ENCODE measurements at places on chromosomes 2 and 18.

GRCh38 chr2:42138163-42139015, 30.8 kb upstream of the EML4 start:
- DNase-seq = no peak

DNA sequence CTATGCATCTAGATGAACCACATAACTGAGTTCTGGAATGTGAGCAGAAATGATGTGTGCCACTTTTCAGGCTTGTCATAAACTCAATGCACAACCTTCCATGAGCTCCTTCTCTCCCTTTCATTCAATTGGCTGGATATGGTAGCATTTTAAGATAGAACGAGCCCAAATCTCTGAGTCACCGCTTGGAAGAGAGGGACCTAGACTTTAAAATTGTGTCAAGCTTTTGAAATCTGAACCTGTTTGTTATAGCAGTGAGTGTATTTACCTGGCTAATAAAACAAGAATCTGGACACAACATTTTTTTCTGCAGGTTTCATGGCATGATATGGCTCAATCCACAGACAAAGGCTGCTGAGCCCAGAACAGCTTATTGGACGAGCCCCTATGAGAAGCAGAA, 297.8 kb upstream of the SPRED2 start:
- no peak for DNase-seq

DNA sequence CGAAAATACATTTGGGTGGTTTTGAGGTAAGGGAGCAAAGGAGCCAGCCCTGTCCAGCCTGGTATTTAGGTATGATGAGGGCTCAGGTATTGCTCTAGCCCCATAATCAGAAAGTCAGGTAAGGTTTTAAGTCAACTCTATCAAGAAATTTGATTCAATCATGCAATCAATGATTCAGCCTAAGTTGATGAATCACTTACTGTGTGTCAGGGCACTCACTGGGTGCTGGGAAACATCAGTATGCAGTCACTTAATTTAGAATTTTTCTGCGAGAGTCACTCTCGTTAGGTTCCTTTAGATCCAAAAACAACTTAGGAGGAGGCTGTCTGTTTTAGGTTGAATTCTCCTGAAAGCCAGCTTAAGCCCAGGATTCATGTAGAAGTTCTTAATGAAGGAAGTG, 17.7 kb upstream of the SERPINB2 start:
- DNase-seq = no peak

DNA sequence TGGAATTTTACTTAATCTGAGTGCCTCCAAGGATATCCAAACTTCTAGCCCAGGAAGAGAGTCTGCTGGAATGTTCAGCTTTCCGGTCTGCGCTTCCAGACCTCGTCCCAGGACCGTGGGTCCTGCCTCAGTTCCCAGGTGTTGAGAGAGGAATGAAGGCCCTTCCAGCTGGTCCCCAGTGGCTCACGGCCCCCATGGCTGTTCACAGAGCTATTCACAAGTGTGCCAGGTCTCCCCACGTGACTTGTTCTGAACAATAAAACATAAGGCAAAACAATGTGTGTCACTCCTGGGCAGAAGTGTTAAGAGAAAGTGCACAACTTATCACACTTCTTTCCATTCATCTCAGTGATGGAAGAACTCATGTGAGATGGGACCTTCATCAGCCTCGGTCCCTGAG, 20.1 kb upstream of the TEX51 start:
- DNase-seq = no peak

DNA sequence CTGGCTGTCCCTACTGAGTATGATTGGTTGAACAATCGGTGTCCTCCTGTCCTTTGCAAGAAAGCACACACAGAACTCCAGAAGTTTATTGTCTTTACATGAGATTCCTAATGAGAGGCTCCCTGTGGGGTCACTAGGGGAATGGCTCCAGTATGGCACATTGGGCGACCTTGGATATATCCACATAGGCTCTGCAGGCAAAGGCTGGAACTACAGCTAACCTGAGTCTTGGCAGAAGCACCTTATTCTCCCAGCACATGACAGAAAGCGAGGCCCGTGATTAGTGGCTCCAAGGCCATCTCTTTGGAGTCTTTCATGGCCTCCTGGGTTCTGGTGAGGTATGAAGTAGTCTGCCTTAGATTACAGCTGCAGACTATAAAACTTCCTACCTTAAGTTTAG, 49.0 kb downstream of the ZDBF2 start:
- DNase-seq = no peak

DNA sequence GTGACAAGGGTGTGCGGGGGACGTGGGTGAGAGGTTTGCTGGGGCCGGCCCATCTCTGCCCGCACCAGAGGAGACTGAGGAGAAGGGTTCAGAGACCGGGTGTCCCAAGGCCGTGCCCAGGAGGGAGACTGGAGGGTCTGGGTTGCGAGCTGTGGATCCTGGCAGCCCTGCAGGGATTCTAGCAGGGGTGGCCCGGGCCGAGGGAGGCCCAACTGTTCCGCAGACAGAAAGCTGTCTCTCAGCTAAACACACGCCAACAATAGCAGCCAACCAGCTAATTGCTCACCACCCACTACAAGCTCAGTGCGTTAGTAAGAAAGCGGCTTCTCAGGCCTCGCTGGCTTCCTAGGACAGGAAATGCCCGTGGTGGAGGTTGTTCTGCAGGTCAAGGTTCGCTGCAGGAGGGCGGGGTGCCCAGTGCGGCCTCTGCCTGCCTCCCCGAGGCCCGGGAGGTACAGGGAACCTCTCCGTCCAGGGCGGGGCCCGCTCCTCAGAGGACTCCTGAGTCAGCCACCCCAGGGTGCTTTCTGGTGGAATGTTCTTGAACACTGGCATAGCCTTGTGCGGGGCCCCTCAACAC, 282.0 kb upstream of the PXDN start:
- DNase-seq = no peak

- no peak for DNase-seq
Observed at GRCh38 chr18:21991081-21991534, 178.3 kb upstream of the GATA6 start.

- DNase-seq = no peak
Observed at GRCh38 chr2:241563031-241563507, 4.5 kb downstream of the BOK start.

DNA sequence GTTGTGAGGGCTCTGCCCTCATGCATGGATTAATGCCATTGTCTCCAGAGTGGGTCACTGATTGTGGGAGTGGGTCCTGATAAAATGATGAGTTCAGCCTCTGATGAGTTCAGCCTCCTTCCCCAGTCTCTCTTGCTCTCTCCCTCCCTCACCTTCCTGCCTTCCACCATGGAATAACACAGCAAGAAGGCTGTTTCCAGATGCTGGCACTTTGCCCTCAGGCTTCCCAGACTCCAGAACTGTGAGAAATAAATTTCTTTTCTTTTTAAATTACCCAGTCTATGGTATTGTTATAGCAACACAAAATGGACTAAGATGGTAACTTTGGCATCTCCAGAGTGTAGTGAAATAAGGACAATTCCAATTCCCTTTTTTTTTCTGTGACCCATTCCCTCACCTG, 47.1 kb upstream of the MAP4K3 start:
- DNase-seq = no peak

- no peak for DNase-seq
Observed at GRCh38 chr2:37652199-37652640, 19.2 kb downstream of the CDC42EP3 start.

DNA sequence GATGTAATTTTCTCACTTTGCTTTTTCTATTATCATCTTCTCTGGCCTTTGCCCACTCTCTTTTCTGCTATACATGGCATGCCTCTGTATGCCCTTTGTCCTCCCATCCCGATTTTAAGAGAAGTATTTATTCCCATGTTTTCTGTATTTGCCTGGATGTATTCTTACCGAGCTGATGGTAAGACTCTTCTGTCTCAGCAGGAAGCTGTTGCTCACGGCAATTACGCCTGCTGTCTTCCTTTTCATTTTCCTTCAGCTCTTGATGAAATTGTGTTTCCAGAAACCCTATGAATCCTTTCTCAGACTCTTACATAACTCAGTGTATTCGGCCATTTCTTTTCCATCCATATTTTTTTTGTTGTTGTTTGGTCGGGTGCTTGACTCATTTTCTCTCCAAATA, 121.6 kb downstream of the SP3 start:
- no peak for DNase-seq

- DNase-seq = no peak
Observed at GRCh38 chr2:127382831-127383230, 4.9 kb downstream of the MAP3K2 start.

GRCh38 chr2:239275044-239275685, 125.7 kb downstream of the HDAC4 start:
- peak; percentile 88 for DNase-seq

DNA sequence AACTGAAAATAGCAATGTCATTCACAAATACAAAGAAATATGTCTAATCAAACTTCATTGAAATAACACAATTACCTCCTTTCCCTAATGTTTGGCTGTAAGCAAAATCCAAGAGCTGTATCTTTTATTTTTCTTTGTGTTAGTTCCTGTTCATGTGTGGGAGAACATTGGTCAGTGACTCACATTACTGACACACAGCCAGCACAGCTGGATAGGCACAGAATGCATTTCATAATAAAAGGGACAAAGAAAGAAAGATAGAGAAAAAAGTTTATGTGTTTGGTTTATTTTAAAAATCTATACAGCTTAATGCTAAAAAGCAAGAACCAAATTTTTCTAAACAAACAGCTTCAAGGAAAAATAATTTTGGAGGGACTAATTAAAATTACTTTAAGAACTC, 185.6 kb upstream of the COL3A1 start:
- DNase-seq = no peak

DNA sequence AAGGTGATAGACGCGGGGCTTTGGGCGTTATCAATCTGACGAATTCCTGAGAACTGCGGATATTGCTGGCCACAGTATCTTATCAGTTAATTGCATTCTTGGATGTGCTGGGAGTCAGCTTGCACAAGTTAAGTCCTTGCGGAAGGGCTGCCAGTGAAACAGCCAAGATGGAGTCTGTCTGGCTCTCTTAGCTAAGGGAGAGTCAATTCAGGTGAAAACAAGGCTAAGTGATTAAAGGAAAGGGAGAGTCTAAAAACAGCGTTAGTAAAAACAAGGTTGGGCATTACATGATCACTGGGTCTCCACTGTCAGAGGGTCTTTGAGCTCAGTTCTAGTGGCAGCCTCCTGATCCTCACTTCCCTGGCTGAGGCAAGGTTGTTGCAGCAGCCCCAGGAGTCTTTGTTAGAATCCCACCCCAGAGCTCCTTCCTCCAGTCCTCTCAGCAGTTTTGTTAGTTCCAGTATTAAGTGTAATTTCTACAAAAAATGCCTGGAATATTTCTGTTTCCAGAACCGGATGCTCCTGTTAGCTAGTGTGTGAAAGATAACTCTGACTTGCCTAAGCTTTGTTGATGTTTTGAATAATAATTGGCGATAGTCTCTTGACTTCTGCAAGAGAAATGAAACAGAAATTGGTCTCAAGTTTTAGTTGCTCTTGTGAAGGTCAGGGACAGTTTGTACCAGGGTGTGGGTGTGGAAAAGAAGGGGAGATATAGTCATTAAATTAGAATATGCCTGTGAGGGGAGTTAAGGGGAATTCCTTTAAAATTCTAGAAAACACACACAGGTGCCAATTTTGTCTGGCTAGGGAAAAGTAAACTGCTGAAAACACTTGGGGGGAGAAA, 10.6 kb downstream of the CFLAR start:
- no peak for DNase-seq

DNA sequence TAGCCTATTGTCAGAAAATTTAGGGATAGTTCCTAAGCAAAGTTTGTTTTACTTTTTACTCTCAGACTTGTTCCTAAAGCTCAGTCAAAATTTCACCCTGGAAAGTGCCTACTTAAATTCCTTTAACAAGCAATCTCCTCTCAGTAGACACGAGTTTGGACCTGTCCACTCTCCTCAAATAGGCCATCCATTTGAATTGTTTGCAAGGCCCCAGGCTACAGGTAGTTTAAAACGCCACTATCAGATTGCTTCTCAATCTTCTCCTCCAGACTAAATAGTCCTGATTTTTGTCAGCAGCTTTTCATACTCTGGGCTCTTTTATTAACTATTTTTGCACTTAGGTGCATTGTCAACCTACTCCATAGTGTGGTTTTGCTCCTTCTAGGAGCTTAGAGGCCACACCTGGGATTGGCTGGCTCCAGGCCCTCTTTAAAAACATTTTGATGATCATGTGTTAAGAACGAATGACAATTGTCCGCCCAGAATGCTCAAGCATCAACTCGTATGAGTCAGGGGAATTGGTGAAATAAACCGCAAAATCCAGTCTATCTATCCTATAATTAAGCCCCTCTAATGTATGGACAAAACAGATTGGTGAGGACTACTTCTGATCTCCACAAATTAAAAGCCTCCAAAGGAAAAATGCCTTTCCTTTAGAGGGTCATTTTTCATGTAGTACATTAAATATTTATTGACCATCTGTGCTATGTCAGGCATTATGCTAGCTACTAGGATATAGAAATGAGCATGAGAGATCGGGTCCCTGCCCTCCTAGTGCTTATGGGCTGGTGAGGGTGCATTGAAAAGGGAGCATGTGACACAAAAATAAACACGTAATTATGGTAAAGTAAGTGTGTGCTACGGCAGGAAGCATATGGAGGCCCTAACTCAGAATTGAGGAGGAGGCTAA, 333.8 kb upstream of the TNP1 start:
- DNase-seq = no peak

All from nucleus accumbens (tissue), 56 donors.